ENCODE measurements at places on chromosomes 13 and 19.

DNA sequence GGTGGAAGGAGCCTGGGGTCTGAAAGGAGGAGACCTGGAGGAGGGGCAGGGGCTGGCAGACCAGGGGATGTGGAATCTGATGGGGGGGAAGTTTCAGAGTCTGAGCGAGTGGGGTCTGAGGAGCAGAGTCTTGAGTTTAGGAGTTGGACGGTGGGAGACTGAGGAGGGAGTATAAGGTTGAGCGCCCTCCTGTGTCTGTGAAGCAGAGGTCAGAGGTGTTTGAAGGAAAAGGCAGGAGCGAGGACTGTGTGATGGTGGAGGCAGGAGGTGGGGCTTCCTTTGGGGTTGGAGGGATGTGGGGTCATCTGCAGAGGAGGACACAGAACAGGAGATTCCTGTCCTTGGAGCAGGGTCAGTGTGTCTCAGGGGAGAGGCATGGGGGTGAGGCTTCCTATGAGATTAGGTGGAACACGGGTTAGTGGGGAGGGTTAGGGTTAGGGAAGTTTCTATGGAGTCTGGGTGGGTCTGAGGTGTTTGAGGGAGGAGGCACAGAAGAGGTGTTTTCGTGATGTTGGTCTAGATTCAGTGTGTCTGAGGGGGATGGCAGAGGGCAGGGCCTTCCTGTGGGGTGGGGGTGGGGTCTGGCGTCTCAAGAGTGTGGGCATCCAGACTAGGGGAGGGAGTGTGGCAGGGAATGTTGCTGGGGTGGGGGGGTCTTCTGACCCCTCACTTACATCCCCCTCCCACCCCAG, 8.3 kb downstream of the RYR1 start:
- no peak overlapping the region for H3K4me3 ChIP-seq
- peak; percentile 66 for DNase-seq
- no peak overlapping the region for H3K27ac ChIP-seq
- no peaks in the 10 kb centered on the region for H3K27me3 ChIP-seq

- H3K27ac ChIP-seq: peak overlapping the region; percentile 92
- H3K27me3 ChIP-seq: no peaks in the 10 kb centered on the region
- peak overlapping the region; percentile 68 for H3K4me3 ChIP-seq
- H3K36me3 ChIP-seq: peaks cover 56% of the 10 kb centered on the region
- no peak for DNase-seq
Observed at GRCh38 chr19:1271528-1272422, 2.6 kb downstream of the CIRBP start.

- no peaks in the 10 kb centered on the region for H3K4me1 ChIP-seq
- no peaks in the 10 kb centered on the region for H3K27me3 ChIP-seq
- no peak overlapping the region for H3K27ac ChIP-seq
Observed at GRCh38 chr13:61253105-61253877, 162.4 kb downstream of the PCDH20 start.

DNA sequence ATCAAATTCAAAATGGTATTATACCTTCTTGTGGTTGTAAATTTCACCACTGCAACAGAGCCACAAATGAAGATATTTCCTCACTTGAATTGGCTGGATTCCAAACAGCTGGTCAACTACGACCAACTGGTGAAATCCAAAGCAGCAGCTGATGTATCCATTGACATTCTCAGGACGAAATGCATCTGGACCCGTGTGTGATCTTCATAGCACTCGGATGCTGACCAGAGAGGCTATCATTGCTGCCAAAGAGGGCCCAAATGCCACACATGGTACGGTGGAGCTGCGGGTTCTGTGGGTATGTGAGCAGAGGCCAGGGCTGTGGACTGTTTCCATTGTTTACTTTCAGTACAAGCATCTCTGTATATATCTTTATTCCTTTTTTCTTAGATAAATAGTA, 25.6 kb upstream of the PCCA start:
- peaks cover under 1% of the 10 kb centered on the region for H3K27me3 ChIP-seq
- H3K27ac ChIP-seq: no peak overlapping the region
- no peak overlapping the region for H3K4me3 ChIP-seq

DNA sequence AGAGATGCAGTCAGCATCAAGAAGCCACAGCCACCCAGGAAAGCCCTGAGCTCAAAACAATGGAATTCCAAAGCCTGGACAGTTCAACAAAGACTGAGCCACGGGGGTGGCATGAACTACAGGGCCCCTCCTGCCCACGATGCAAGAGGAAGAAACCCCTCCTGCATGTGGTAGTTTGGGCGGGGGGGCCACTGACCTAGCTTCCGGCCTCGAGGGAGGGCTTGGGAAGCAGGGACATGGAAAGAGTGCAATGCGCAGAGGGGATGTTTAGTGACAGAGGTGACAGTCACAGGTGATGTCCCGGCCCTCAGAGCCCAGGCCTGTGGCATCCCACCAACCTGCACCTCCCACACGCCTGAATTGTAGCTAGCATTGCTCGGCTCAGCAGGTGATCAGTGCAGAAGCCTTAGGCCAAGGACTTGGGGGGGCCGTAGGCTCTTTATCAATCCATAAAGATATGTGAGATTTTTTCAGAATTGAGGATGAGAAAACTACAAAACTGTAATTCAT, 318.8 kb downstream of the TEX29 start:
- DNase-seq: no peak
- no peaks in the 10 kb centered on the region for H3K36me3 ChIP-seq
- H3K4me1 ChIP-seq: no peaks in the 10 kb centered on the region
- H3K4me3 ChIP-seq: no peak overlapping the region
- no peak overlapping the region for H3K27ac ChIP-seq
